ENCODE measurements at places on chromosomes 1 and 21.

GRCh38 chr1:169107603-169108208 is 1.2 kb downstream of the ATP1B1 start:
- peak; percentile 65 for DNase-seq

GRCh38 chr1:91637539-91637994 is 136.9 kb downstream of the CDC7 start:
- no peak for DNase-seq

DNA sequence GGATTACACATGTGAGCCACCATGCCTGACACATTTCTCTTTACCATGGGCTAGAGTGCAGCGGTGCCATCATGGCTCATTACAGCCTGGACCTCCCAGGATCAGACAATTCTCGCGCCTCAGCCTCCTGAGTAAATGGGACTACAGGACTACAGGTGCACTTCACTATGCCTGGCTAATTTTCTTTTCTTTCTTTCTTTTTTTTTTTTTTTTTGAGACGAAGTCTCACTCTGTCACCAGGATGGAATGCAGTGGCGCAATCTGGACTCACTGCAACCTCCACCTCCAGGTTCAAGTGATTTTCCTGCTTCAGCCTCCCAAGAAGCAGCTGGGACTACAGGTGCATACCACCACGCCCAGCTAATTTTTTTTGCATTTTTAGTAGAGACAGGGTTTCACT is 14.8 kb upstream of the KIF1B start:
- peak; percentile 58 for DNase-seq

DNA sequence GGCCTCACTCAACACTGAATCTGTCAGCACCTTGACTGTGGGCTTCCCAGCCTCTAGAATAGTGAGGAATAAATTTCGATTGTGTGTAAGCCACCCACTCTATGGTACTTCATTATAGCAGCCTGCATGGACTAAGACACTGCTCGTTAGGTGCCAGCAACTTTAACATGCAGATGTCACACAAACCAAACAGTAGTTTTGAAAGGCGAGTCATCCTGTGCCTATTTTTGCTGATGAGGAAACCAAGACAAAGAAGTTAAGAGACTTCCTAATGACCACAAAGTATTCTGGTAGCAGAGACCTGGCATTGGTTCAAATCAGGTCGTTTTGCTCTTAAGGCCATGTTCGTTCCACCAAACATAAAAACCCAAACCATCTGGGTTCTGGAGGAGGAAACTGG is 42.9 kb downstream of the BATF3 start:
- no peak for DNase-seq

DNA sequence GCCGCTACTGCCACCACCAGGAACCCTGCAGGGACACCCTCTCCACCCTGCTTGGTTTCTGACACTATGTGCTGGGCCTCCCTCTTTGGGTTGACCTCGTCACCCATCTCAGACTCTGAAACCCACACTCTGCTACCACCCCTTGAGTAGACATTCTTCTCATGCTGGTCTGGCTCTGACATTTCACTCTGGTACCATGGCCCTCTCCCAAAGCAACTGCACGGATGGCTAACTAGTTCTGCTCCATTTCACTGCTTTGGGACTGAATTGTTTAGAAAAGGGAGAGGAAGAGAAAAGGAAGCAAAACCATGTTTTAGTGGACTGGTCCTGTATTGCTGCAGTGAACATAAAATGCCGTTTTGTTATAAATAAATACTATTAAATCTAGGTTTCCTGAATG is 137.8 kb downstream of the KCNK2 start:
- DNase-seq, result no peak

DNA sequence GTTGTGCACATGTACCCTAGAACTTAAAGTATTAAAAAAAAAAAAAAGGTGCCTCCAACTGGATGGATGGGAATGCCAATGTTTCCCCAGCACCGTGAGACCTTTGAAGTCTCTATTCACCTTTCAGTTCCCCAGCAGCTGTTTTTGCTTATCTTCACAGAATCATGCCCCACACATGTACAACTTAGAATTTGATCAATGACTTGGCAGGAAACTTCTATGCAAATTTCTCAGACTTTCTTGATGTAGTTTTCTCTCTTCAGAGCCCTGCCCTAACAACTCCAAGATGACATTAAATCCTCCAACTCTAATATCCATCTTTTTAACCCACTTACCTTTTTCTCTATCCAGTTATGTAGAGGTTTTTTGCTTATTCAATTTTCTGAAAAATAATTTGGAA is 144.3 kb downstream of the PLPPR5 start:
- DNase-seq, result no peak

DNA sequence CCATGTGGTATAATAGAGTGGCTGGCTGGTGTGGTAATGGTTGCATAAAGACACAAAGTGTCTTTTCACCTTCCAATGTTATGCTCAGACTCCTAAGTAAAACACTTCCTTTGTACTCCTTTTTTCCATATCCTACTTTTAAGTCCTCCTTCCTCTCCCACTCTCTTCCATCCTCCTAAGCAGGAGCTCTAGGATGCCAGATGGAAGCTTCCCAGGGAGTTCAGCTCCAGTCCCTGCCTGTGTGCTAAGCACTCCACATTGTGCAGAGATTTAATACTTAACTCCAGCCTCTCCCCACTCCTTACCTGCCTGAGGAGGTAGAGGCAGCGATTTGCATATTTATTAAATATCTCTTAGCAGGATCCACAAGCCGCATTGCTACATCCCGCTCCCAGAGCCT is 60.5 kb upstream of the IGSF21 start:
- no peak for DNase-seq

GRCh38 chr1:175579956-175580750 is 163.2 kb downstream of the TNR start:
- DNase-seq, result no peak

DNA sequence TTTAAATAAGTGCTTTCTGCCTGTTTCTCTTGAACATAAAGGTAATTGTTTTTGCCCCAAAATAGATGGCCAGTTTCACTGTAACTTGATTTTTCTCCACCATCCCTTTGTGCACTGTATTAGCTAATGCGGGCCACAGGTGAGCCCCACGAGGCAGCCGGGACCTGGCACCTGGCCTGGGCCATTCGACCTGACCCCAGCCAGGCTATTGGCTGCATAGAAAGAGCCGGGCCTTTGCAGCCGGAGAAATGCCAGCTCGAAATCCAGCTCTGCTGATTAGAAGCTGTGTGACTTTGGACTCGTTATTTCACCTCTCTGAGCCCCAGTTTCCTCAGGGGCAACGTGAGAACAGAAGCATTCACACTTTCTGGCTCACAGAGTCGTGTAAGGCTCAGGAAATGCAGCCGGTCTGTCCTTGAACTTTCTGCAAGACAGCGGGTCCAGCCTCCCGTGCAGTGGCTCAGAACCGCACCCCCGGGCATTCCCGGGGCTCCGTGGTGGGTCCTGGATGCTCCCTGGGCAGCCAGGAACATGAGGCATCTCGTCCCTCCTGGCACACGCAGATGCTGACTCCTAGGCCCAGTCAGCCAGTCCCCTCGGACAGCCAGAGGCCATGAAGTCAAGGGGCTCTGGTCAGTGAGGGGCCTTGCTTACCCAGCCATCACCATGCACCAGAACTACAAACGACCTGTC is 37.4 kb upstream of the ACTRT2 start:
- DNase-seq, result no peak

GRCh38 chr1:228082918-228083870 is 686 bp downstream of the ARF1 start:
- no peak for DNase-seq

GRCh38 chr1:173052681-173053196 is 2.0 kb upstream of the TNFSF18 start:
- peak; percentile 39 for DNase-seq

DNA sequence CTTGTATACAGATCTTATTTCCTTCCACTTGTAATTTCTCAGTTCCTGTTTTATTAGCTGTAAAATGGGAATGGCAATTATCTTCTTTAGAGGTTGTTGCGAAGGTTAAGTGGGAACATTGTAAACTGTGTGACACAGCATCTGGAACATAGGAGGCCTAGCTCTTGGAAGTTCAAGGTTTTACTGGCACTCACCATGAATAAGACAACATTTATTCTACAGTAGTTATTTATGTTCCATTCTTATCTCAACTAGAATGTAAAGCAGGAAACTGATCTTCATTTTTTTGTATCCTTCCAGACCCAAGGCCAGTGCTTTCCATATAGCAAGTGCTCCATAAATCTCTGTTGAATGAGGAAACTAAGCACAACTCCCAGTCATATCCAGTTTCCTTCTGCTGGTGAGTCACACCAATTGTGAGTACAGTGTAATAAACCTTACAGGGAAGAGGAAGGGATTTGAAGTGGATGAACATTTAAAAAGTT is 1.4 kb downstream of the BCL10 start:
- peak; percentile 75 for DNase-seq

- no peak for DNase-seq
Measured at GRCh38 chr1:220149742-220150141, 55.8 kb downstream of the IARS2 start.

GRCh38 chr1:55209247-55209646 is 5.9 kb downstream of the USP24 start:
- no peak for DNase-seq

DNA sequence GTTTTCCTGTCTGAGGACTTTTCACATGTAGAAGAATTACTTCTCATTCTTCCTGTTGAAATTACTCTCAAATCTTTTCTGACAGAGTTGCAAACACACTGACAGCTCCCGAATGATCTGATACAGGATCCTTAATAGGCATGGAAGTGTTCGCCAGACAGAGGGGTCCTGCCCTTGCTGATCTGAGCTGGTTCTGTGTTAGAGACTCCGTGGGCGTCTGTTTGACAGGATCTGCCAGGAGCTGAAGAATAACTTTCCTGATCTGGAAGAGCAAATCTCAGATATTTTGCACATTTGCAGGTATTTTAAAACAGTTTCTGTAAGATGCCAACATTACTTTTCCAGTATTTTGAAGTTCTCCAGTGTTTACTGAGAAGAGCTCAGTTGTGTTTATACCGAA is 202.3 kb downstream of the DYRK1A start:
- DNase-seq, result no peak

DNA sequence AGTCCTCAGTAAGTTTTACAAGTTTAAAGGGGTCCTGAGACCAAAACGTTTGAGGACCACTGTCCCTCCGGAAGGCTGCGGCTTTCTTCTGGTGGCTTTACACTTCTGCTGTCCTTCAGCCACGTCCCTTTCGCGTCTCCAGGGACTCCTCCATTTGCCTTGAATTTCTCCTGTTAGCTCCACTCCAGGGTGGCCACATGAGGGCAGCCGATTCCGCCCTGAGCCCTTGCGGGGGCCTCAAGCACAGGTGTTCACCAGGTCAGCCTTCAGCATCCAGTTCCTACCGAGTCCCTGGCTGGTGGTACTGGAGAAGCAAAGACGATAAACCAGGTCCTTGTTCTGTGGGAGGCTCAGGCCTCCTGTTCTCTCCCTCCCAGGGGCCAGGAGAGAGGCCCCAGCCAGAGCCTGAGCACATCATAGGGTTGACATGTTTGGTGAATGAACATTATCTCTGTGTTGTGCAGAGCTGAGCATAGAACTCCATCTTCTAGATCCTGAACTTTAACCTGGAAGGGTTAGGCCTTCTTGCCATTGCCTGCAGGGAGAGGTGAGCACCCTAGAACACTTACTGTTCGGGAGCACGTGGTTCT is 27.4 kb upstream of the COQ8A start:
- DNase-seq, result no peak

DNA sequence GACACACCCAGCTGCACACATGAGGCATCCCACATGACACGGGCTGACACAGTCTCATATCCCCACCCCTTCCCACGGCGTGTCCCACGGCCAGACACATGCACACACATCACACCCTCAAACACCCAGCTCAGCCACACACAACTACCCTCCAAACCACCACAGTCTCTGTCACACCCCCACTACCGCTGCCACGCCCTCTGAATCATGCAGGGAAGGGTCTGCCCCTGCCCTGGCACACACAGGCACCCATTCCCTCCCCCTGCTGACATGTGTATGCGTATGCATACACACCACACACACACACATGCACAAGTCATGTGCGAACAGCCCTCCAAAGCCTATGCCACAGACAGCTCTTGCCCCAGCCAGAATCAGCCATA is 22.6 kb downstream of the PODN start:
- no peak for DNase-seq

GRCh38 chr1:96995351-96995750 is 273.8 kb downstream of the PTBP2 start:
- no peak for DNase-seq

- DNase-seq, result peak; percentile 20
Measured at GRCh38 chr1:172499636-172500141, 33.3 kb upstream of the SUCO start.

GRCh38 chr1:22484706-22485345 is 33.2 kb downstream of the ZBTB40 start:
- DNase-seq, result no peak

DNA sequence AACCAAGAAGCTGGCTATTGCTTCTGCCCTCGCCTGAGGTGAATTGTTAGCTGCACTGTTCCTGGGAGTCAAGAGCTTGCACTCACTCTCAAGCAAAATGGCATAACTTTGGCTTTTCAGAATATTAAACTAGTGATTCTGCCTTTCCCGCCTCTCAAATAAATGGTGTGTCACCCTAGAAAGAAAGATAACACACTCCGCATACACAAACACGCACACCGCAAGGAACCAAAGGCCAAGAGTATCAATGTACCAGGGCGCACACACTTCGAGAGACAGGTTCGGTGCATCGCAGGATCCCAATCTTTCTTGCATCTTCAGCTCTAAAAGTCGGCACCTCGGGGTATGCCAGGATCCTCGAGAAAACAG is 470 bp upstream of the RTCA start:
- DNase-seq, result peak; percentile 60

DNA sequence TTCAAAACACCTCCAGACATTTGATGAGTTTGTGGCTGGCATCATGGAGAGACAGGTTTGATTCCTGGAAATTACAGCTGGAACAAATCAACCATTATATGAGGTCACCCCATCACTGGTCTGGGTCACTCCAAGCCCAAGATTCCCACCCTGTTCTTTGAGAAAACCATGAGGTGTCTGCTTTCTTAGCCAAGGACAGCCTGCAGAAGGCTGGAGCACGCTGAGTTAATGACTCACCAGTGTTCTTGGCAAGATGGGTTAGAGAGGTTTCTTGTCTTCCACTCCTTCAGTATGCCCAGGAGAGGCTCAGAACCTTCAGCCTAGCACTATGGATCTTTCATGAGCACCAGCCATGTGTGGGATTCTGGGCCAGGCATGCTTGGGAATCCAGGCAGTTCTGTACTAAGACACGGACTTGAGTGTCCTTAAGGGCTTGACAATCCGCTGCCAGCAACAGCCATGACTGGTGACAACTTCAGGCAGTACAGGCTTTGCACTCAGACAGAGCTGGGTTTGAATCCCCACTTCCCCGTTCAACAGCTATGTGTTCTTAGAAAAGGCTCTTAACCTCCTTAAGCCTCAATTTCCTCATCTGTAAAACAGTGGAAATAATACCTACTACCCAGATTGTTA is 43.9 kb downstream of the GRHL3 start:
- DNase-seq, result peak; percentile 95

DNA sequence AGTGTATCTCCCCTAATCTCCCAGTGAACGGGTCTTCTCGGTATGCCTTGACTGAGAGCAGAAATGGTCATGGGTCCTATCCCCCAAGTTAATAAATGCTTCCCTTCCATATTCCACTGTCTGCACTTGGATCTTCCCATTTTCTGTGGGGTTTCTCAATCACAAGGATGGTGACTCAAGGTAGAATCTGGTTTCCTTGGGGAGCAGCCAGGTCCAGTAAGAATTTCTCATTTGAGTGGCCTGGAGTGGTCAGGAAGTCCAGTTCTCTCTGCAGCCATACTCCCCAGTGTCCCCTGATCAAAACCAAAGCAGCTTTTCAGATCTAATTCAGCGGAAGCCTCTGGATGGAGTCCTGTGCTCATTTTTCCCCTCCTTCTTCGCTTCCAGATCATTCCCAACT is 14.8 kb upstream of the SLC27A3 start:
- no peak for DNase-seq

GRCh38 chr1:169321539-169321938 is 46.1 kb downstream of the NME7 start:
- DNase-seq, result peak; percentile 48

- DNase-seq, result no peak
Measured at GRCh38 chr1:34176830-34177603, at the start of gene C1orf94. C1orf94 (plus strand) TSS chr1:34176907; CDS start chr1:34177790, 883 bp downstream.
